ENCODE measurements at places on chromosomes 1 and 21.

DNA sequence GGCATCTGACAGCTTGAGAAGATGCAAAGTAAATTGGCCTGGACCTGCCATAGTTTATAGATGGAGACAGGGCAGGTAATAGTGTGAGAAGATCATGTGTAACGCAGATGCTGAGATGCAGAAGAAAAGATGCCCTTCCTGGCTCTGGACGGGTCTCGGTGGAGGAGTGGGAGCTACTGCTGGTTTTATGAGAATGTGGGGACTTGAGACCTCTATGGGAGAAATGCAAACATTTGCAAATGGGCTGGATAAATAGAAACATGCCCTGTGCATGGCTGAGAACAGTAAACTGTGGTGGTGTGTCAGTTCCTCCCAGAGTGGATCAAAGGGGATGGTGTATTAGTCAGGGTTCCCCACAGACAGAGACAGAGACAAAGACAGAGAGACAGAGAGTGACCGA, 21.9 kb downstream of the UBASH3A start:
- DNase-seq: no peak

DNA sequence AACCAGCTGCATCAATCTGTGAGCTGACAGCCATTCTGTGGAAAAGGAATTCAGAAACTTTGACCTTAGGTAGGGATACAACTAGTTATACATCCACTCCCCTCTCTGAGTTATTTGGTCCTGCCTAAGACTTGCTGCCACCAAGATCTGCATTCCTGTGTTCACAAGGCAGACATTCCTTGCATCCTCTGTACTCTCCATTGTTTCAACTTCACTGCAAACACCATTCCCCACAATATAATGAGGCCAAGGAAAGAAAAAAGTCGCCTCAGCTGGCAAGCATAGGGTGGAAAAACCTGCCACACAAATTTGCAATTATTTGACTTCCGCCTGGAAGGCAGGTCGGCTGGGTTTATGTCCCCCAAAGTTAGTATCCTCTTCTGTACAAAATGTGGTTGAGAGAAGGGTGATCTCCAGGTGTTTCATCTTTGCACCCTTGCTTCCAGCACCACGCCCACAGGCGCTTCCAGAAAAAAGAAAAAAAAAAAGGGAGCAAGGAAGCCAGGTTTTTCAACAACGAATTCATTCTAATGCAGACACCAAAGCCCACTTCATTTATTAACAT, 676 bp upstream of the CTTNBP2NL start:
- DNase-seq: no peak

- no peak for DNase-seq
These were observed 38.3 kb downstream of the CAMSAP2 start for GRCh38 chr1:200776949-200777348.

- no peak for DNase-seq
These were observed 23.6 kb upstream of the PKP1 start for GRCh38 chr1:201259476-201260235.

DNA sequence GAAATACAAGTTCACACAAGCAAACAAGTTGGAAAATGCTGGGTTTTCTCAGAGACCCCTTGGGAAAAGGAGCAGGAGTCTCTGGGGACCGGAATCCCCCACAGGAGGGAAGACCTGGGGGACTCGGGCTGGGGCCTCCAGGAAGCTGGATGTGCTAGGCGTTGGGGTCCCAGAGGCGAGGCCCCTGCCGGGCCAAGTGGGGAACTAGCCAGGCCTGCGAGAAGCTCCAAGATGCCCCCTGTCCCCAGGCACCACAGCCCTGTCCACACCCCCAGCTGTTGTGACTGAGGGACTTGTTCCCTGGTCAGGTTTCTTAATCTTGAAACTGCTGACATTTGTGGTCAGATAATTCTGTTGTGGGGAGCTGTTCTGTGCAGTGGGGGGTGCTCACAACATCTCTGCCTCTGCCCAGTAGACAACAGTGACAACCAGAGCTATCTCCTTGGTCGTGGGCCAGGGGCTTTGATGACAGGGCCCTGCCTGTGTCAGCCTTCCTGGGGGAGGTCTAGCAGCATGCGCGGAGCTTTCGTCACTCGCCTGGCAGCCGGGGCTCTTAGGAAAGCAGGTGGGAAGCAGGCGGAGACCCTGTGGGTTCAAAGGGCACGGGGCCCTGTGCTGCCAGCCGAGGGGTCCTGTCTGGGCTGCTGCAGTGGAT, 126.4 kb upstream of the ARHGEF16 start:
- no peak for DNase-seq

GRCh38 chr21:26845066-26845758, at the start of gene ADAMTS1:
Gene ADAMTS1 (minus strand): TSS chr21:26845409. CDS start chr21:26844954, 455 bp downstream.
- DNase-seq: no peak

DNA sequence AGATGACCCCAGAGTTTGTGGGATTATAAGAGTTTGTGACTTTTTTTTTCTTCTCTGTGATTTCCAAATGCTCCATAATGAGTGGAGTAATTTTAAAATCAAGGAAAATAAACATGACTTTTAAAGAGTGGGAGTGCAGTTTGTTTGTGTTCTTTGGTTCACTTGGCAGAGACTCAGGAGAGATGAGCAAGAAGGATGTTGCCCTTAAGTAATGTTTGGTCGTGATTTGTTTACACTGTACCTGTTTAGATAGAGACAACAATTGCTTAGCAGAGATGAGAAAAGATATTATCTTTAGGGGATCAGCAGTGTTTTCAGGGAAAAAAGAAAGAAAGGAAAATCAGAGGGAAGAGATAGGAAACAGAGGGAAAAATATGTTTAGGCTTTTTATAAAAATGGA, 170.8 kb downstream of the ADSS2 start:
- DNase-seq: no peak

DNA sequence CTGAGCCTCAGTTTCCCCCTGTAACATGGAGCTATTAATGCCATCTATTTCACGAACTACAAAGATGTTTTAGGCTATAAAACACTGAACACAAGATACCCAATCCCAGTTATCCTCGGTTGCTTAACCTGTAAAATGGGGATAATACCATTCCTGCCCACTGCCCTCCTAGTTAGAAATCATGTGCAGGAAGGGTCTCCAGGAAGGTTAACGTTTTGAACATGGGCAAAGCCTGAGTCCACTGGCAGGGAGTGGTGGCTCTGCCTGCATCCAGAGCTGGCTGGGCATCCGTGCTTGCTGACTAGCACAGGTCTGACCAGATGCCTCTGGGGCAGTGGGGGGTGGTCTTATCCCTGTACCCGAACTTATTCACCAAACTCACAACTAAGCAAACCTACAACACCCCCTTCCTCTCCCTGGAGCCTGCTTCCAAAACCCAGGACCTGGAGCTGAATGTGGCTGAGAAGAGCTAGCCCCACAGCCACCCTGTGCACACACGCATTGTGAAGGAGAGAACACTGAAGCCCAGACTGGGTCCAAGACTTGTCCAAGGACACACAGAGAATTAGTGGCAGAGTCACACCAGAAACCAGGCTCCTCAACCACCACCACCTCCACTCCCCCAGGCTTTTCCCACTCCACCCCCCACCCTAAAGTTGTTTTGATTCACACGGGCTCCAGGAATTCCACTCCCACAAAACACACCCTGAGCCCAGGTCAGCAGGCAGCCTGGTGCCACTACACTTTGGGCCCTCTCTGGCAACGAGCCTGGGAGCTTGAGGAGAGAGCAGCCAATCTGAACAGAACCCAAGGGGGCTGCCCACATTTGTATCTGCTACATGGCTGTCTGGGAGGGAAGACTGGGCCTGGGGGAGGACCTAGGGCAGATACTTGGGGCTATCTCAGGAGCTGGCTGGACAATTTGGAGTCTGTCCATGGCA, 1.6 kb downstream of the E2F2 start:
- no peak for DNase-seq

DNA sequence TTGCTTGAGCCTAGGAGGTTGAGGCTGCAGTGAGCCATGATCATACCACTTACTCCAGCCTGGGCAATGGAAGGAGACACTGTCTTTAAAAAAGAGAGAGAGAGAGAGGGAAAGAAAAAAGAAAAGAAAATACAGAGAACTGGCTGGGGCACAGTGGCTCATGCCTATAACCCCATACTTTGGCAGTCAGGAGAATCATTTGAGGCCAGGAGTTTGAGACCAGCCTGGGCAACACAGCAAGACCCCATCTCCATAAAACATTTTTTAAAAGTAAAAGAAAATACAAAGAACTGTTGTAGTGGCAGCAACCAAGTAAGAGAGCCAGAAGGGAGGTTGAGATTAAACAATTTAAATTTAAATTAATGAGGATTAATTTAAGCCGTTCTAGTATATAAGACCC, 39.8 kb downstream of the WDTC1 start:
- DNase-seq: no peak

GRCh38 chr1:119141020-119141424, 569 bp upstream of the WARS2 start:
- DNase-seq: peak; percentile 32

- no peak for DNase-seq
These were observed 87.5 kb upstream of the WDR26 start for GRCh38 chr1:224521904-224522734.

DNA sequence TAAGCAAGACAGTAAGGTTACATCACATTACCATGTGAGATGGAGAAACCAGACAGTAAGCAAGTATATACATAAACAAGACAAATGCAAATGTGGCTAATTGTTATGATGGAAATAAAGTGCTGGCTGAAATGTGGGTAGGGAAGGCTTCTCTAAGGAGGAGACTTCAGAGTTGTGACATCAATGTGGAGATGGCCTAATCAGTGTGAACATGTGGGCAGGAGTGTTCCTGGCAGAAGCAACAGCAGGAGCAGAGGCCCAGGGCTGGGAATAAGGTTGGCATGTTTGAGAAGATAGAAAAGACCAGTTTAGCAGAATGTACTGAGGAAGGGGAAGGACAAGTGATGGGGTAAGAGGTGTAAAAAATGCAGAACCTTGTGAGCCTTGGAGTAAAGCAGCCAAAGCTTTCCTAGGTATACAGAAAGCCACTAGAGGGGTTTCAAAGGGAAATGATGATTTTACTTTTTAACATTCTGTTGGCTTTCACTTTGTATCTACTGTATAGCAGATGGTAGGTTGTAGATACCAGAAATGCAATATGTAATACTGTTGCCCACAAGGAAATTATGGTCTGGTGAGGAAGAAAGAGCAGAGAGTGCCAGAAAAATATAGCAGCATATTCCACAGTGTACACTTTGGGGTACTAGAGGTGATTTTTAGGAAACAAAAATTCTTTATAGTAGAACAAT, 197.4 kb downstream of the FGGY start:
- no peak for DNase-seq

DNA sequence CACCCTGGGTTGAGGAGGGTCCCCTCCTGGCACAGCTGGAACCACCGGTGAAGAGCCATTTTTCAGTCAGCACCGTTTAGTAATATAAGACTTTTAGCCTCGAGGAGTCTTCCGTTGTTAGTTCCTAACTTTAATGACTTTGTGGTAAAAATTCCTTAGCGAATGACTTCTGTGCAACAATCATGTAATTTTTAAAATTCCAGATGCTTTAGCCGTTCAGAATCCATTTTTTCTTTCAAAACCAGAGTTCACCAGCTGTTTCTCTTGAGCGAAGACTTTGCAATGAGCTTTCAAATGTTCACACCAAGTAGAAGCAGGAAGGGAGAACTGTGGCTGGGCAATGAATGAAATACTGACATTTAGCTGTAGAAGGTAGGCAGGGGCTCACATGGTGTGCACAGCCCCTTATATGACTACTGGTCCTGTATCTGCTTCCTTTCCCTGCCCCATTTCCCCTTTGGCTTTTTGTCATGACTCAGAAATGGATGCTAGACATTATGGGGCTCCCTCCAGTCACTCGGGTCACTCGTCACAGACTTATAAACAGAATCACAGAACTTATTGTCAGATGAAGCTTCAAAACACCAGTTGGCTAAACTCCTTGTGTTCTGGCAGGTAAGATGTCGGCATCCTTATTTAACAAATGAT, 4.1 kb downstream of the DISC1 start:
- DNase-seq: no peak

DNA sequence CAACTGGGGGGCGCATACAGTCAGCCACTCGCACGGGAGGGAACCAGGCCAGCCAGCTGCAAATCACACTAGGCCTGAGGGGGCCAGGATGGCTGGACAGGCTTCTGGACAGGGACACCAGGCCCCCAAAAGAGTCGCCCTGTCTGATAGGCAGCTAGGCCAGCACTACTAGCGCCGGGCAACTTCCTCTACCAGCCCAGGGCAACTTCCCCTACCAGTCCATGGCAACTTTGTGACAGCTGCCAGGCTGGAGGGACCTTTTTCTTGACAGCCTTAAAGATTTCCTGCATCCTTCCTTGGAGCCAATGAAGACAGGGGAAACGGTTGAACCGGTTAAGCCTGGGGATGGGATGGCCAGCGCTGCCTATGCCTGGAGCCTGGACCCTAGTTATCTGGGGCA, 5.1 kb downstream of the IFFO2 start:
- no peak for DNase-seq

DNA sequence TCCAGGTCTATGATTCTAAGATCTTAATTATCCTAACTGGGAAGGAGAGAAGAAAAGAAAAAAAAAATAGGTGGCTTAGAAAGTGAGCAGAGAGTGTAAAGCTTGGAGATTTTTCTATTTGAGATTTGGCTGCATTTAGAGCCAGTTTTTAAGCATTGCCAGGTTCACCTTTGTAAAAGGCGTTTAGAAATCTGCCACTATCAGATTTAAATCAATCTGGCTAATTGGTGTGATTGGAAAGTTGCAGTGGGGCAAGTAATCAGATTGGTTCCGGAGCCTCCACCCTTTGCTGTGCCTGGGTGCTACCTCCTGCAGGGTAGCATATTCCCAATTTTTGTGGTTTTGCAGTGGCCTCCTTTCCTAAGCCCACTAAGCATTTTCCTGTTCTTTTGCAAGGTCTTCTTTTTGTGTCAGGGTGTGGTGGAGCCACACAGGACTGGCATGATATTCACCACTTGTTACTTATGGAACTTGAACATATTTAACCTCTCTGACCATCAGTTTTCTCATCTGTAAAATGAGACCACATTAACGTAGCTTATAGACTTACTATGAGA, 48.5 kb upstream of the PPP2R5A start:
- DNase-seq: no peak

GRCh38 chr1:234154320-234155251, 218.7 kb upstream of the COA6 start:
- DNase-seq: no peak

- DNase-seq: no peak
These were observed 9.7 kb upstream of the COL8A2 start for GRCh38 chr1:36134505-36135329.

GRCh38 chr21:45590246-45590725, 48.0 kb upstream of the SLC19A1 start:
- DNase-seq: peak; percentile 69

DNA sequence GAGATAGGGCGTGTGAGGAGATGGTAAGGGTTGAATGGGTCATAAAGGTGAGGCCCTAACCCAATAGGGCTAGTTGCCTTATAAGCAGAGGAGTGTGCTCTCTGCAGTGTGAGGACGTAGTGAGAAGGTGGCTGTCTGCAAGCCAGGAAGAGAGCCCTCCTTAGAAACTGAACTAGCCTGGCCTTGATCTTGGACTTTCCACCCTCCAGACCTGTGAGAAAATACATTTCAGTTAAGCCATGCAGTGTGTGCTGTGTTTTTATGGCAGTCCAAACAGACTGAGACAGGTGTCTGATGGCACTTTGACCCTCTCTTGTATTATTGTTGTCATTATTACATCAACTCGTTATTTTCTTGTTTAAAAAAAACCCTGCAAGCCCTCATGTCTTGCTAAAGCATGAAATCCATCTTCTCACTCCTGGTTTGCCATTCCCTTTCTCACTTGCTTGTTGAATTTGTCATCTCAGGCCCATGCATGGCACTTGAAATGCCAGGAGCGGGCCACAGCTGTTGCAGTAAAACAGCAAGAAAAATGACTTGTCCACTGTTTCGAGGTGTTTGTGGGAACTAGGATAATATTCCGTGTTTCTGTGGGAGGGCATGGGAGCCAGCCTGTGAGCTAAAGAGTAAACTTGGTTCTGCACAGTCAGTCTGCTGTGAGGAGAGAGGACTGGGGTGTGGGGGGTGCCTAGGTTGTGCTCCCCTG, 78.6 kb downstream of the STUM start:
- DNase-seq: no peak

Measured in T-helper 17 cell (primary cell).